ENCODE measurements at places on chromosomes 7 and 10. TPM values are rescaled to one million over a fixed set of nuclear protein-coding genes. Genes with fewer than 3 reads are reported as not detected.

GRCh38 chr7:139703487-139704307, 74.1 kb downstream of the HIPK2 start:
- no peaks in the 10 kb centered on the region for H3K36me3 ChIP-seq
- H3K4me1 ChIP-seq: peaks cover 15% of the 10 kb centered on the region
- DNase-seq: no peak
- H3K27ac ChIP-seq: no peak overlapping the region
- no peak overlapping the region for H3K4me3 ChIP-seq

PTPRN2 gene
- 2.6 TPM for polyA plus RNA-seq

CHAT gene
- not detected for polyA plus RNA-seq

NRP1 gene
- polyA plus RNA-seq: 1.2 TPM

AGR2 gene
- polyA plus RNA-seq: not detected

GRCh38 chr10:21372651-21373410, 152.7 kb downstream of the SKIDA1 start:
- H3K36me3 ChIP-seq: no peaks in the 10 kb centered on the region
- H3K4me1 ChIP-seq: 0 out of 2 replicates have a peak, but pooled peaks cover 2% of the 10 kb centered on the region
- no peak overlapping the region for H3K27ac ChIP-seq
- DNase-seq: no peak
- H3K27me3 ChIP-seq: no peaks in the 10 kb centered on the region
- no peak overlapping the region for H3K4me3 ChIP-seq

GRCh38 chr10:123284022-123284421, 129.8 kb downstream of the BUB3 start:
- no peak for DNase-seq
- H3K4me3 ChIP-seq: no peak overlapping the region
- no peaks in the 10 kb centered on the region for H3K36me3 ChIP-seq
- H3K4me1 ChIP-seq: no peaks in the 10 kb centered on the region
- H3K27me3 ChIP-seq: no peaks in the 10 kb centered on the region
- no peak overlapping the region for H3K27ac ChIP-seq

All from H1 (cell line).